Suprapubic skin (tissue), 4 donors: ENCODE measurements at places on chromosomes 5 and 9.

DNA sequence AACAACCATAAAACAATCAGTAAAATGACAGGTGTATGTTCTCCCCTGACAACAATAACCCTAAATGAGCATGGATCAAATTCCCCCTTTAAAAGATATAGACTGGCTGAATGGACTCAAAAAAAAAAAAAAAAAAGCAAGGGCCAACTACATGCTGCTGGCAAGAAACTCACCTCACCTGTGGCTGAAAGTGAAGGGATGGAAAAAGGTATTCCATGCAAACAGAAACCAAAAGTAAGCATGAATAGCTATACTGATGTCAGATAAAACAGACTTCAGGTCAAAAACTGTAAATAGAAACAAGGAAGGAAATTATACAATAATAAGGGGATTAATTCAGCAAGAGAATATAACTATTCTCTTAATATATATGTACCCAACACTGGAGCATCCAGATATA lies 54.2 kb upstream of the SSBP2 start:
- DNase-seq = no peak
- H3K36me3 ChIP-seq = no peaks in the 10 kb centered on the region
- H3K4me1 ChIP-seq = peaks cover 4% of the 10 kb centered on the region
- no peak overlapping the region for H3K27ac ChIP-seq

GRCh38 chr5:158979290-158979689 lies 120.4 kb downstream of the EBF1 start:
- peak overlapping the region; percentile 63 for H3K27ac ChIP-seq
- DNase-seq = no peak
- no peak overlapping the region for H3K4me3 ChIP-seq
- H3K27me3 ChIP-seq = no peaks in the 10 kb centered on the region
- H3K36me3 ChIP-seq = no peaks in the 10 kb centered on the region
- H3K4me1 ChIP-seq = peaks cover 15% of the 10 kb centered on the region

- no peak overlapping the region for H3K27ac ChIP-seq
- no peak for DNase-seq
These were observed 207.0 kb downstream of the AOPEP start for GRCh38 chr9:94933511-94933828.

DNA sequence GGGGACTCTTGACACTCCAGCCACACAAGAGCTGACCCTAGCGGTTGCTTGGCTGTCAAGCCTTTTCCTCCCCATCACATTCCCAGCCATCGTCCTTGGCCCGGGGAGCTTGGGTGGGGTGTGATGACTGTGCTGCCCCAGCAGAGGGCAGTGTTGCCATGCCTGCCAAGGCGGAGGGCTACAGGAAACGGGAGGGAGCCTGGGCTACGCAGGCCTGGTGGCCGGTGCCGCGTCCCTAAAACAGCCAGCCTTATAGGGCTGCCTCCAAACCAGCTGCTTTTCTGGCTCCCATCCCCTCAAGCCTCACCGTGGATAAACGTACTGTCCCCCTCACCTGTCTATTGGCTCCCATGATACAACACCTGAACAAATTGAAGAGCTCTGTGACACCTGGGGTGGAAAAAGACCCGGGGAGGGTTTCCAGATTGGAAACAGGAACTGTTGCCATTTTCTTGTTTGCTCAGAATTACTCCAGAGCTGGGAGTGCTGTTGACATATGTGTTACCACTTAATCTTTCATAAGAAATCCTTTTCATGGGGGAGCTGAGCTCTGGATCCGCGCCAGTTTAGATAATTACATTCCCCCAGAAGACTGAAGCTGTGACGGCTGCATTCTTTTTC lies 72.8 kb upstream of the ASTN2 start:
- H3K27me3 ChIP-seq = no peaks in the 10 kb centered on the region
- peak; percentile 82 for DNase-seq
- H3K4me1 ChIP-seq = peaks cover 7% of the 10 kb centered on the region
- H3K27ac ChIP-seq = no peak overlapping the region
- no peak overlapping the region for H3K4me3 ChIP-seq

DNA sequence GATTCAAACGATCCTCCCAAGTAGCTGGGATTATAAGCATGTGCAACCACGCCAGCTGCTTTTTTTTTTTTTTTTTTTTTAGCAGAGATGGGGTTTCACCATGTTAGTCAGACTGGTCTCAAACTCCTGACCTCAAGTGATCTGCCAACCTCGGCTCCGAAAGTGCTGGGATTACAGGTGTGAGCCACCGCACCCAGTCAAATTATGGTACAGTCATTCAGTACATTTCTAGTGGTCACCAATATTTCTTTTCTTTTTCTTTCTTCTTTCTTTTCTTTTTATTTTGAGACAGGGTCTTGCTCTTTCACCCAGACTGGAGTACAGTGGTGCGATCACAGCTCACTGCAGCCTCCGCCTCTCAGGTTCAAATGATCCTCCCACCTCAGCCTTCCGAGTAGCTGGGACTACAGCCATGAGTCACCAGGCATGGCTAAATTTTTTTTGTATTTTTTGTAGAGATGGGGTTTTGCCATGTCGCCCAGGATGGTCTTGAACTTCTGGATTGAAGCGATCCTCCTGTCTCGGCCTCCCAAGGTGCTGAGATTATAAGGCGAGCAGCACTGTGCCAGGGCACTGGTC lies 25.4 kb upstream of the DCP2 start:
- no peaks in the 10 kb centered on the region for H3K36me3 ChIP-seq
- no peak overlapping the region for H3K4me3 ChIP-seq
- H3K27ac ChIP-seq = no peak overlapping the region
- H3K4me1 ChIP-seq = no peaks in the 10 kb centered on the region
- DNase-seq = no peak

DNA sequence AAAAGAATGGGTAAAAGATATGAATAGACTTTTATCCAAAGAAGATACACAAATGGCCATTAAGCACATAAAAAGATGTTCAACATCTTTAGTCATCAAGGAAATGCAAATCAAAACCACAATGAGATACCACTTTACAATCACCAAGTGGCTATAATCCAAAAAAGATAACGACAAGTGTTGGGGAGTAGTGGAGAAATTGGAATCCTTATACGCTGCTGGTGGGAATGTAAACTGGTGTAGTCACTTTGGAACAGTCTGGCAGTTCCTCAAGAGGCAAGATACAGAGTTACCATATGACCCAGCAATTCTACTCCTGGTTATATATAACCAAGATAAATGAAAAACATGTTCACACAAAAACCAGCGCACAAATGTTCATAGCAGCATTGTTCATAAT lies 234.9 kb downstream of the SPATA31D1 start:
- H3K36me3 ChIP-seq = no peaks in the 10 kb centered on the region
- DNase-seq = no peak
- H3K27ac ChIP-seq = no peak overlapping the region
- no peaks in the 10 kb centered on the region for H3K27me3 ChIP-seq
- no peaks in the 10 kb centered on the region for H3K4me1 ChIP-seq
- H3K4me3 ChIP-seq = no peak overlapping the region

DNA sequence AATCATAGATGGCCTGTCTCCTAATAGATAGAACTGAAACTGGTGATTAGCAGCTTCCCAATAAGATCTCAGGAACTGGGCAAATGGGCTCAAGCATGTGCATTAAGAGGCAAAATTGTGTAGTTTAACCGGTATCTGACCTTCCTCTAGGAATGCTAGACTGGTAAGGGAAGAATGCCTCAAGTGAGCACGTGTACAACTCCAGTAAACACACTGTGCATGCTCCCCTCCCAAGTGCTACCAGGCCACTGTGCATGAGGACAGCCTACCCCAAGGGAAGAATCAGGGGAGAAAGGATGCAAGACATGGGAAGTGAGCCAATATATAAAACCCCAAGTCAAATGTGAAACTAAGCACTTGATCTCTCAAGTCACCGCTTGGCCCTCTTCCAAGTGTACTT lies 1157.4 kb upstream of the CDH18 start:
- no peak for DNase-seq
- no peaks in the 10 kb centered on the region for H3K4me1 ChIP-seq
- no peak overlapping the region for H3K27ac ChIP-seq
- H3K27me3 ChIP-seq = no peaks in the 10 kb centered on the region
- H3K36me3 ChIP-seq = no peaks in the 10 kb centered on the region

DNA sequence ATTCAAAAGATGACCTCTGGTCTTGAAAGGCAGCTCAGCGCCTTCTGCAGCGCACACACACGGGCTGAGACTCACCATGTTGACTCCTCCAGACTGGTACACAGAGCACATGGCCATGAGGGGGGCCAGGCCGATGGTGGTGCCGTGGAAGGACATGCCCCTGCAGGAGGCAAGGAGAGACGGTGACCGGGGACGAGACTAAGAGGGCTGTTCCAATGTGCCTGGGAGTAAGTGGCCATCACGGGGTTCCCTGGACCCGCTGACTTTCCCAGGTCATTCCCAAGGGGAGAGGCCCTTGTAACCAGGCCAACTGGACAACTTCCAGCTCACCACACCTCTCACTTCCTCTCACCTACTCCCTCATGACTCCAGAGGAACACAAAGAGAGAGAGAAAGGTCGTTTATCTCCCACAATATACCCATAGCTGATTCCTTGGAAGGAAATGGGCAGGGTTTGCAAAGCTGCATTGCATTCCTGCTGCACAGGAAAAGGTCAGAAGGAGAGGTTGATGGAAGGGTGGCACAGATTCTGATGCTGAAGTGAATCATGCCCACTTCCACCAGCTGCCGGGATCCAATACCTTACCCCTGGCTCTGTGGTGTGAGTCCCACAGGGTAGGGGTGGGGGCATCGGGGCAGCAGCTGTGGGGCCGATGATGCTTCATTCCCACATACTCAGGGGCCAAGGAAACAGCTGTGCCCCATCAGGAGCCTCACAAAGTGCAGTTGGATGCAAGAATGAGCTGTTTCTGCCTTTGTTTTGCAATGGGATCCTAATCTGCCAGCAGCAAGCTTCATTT lies 47.2 kb downstream of the NIPAL4 start:
- H3K36me3 ChIP-seq = no peaks in the 10 kb centered on the region
- H3K27me3 ChIP-seq = no peaks in the 10 kb centered on the region
- H3K27ac ChIP-seq = no peak overlapping the region
- DNase-seq = no peak
- no peak overlapping the region for H3K4me3 ChIP-seq
- peaks cover 14% of the 10 kb centered on the region for H3K4me1 ChIP-seq

DNA sequence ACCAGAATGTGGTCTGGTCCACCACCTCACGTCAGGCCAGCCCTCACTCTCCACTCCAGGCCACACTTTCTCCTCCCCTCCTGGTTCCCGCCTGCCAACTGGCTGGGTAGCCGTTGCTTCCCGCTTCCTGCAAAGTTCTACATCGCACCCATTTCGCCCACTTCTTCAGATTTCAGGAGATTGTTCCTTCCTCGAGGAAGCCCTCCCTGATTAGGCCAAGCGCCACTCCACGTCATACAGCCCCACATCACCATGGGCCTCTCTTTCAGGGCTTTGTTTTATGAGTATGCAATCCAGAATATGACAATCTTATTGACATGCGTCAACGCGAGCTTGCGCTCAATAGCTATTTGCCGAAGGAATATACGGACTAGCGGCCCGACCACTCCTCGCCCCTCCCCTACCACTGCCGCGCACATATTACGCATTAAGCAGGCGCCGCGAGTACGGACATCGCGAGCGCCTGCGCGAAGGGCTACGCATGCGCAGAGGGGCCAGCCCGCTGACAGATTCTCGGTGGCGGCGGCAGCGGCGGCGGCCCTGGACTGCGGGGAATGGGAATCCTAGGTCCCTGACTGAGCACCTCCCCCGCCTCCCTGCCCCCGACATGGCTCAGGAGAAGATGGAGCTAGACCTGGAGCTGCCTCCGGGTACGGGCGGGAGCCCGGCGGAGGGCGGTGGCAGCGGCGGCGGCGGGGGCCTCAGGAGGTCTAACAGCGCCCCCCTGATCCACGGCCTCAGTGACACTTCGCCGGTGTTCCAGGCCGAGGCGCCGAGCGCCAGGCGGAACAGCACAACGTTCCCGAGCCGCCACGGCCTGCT lies 74.7 kb downstream of the PIP5K1B start:
- H3K27ac ChIP-seq = peak overlapping the region; percentile 95
- no peaks in the 10 kb centered on the region for H3K27me3 ChIP-seq
- DNase-seq = peak; percentile 95
- H3K36me3 ChIP-seq = no peaks in the 10 kb centered on the region
- H3K4me3 ChIP-seq = peak overlapping the region; percentile 92

DNA sequence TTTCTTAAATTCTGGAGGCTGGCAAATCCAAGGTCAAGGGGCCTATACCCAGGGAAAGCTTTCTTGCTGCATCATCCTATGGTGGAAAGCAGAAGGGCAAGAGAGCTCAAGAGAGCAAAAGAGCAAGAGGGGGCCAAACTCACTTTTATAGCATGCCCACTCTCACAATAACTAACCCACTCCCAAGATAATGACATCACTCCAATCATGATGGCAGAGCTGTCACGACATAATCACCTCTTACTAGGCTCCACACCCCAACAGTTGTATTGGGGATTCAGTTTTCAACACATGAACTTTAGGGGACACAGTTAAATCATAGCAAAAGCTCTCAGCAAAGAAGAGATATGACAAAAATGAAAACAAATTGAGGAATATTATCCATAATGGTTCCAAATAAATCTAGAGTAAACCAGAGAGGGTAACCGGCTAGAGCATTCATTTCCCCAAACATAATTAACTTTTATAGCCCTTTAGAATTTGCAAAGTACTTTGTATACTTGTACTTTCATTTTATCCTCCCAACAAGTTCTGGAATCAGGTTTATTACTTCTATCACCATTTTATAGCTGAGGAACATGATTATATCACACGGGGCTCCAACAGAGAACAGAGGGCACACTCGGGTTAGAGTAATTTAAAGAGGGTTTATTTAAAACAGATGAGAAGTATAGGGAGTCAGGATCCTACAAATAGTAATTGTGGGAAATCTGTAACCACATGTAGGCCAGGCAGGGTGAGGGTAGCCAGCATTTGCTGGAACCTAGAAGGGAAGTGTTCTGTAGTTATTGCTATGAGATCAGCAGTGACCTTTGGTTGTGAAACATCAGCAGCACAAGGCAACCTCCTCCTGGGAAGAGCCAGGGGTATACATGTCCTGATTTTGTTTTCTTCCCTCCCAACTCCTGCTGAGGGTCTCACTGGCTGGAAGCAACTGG lies 7.2 kb upstream of the TARS1 start:
- H3K4me1 ChIP-seq = peaks cover 3% of the 10 kb centered on the region
- H3K4me3 ChIP-seq = no peak overlapping the region
- peaks cover 1% of the 10 kb centered on the region for H3K27me3 ChIP-seq
- no peak overlapping the region for H3K27ac ChIP-seq
- no peaks in the 10 kb centered on the region for H3K36me3 ChIP-seq

DNA sequence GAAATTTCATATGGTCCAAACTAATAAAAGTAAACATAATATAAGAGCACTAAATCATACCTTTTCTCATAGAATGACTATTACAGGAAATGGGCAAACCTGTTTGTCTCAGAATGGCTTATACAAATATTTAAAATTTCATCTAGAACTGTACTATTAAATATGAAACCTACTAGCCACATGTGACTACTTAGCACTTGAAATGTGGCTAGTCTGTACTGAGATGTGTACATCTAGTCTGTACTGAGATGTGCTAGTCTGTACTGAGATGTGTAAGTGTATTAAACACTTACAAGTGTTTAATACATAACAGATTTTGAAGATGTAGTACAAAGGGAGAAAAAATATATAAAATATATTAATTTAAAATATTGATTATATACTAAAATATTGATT lies 22.4 kb downstream of the ABITRAM start:
- peaks cover 3% of the 10 kb centered on the region for H3K36me3 ChIP-seq
- H3K4me1 ChIP-seq = peaks cover 4% of the 10 kb centered on the region
- no peak for DNase-seq
- no peak overlapping the region for H3K4me3 ChIP-seq
- no peak overlapping the region for H3K27ac ChIP-seq
